ENCODE measurements at places on chromosomes 2 and 18.

GRCh38 chr2:23772684-23773083 lies 154.2 kb downstream of the ATAD2B start:
- no peak for DNase-seq

DNA sequence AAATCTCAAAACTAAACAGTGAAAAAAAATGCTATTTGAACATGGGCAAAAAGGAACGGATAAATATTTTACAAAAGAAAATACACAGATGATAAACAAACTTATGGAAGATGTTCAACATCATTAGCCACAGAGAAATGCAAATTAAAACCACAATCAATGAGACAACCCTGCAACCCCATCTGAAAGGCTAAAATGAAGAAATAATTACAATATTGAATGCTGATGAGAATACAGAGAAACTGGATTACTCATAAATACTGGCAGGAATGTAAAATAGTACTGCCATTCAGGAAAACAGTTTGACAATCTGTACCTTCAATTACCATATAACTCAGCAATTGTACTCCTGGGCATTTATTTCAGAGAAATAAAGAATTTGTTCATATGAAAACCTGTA lies 193.1 kb upstream of the UBE2E3 start:
- no peak for DNase-seq

DNA sequence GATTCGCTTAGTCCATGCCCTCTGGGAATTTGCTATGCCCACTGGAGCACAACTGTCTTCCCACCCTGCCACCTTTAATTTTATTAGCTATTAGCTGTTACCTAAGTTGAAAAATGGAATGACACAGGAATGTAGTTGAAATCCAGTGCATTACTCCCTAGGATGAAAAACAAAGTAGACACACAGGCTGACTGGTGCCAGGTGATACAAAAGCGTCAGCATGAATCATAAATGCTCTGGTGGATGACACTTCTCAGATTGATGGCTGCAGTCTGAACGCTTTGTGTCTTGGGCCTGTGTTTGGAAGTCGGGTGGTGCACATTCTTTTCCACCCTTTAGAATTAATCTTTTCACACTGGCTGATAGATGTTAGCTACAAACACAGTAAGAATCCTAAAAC lies 802.0 kb downstream of the DCC start:
- no peak for DNase-seq

DNA sequence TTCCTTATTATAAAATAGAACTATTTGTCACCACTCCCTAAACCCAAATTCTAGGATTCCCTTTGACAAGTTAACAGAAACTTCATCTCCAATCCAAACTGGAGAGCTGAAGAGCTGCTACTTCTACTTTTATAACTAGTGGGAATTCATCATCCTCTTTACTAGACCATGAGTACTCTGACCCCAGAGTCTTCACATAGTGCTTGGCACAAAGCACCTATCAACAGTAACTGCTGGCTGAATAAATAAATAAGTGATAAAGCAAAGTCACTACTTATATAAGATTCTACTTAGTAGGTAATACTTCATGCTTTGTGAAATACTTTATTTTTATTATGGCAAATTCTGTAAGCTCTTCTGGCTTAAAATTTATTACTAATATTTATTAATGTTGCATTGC lies 49.5 kb downstream of the DARS1 start:
- DNase-seq: no peak

GRCh38 chr18:59354731-59355130 lies 4.3 kb downstream of the LMAN1 start:
- DNase-seq: no peak

- DNase-seq: no peak
These were observed 215.3 kb upstream of the COPS8 start for GRCh38 chr2:236870370-236870769.

GRCh38 chr2:15675456-15676195 lies 84.0 kb downstream of the DDX1 start:
- no peak for DNase-seq

DNA sequence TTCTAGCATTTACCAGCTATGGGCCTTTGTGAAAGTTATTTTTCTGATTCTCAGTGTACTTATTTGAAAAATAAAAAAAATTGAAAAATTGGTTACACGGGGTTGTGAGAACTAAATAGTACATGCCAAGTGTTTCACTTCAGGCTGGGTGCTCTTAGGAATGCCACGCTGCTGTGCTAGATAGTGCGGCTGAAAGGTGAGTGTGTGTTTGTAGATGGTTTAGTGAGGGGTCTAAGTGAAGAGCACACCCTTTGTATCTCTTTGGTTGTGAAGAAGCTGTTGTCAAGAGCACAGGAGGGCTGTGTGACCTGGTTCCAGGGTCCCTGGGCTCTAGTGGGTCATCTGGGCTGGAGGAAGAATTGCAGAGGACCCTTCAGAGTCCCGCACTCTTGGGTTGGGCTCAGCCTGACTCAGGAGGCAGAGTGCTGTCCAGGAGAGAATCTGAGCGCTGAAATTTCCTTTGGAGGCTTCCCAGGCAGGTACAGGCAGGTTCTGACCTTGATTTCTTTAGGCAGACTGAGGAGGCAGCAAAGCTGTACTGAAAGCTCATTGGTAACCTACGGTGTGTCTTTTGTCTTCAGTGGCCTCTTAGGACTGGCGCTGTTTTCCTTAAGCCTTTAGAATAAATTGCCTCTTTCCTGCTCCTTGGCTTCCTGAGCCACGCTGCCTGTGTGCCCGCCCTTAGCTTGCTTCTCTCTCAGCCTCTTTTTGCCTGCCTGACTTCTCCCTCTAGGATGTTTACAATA lies 44.4 kb downstream of the MAP4K4 start:
- DNase-seq: no peak

GRCh38 chr2:162828545-162828944 lies 10.0 kb downstream of the KCNH7 start:
- DNase-seq: no peak

- DNase-seq: no peak
These were observed 72.3 kb downstream of the SPTBN1 start for GRCh38 chr2:54528311-54528955.

- no peak for DNase-seq
These were observed 1176.2 kb downstream of the SUCLG1 start for GRCh38 chr2:83282841-83283240.

DNA sequence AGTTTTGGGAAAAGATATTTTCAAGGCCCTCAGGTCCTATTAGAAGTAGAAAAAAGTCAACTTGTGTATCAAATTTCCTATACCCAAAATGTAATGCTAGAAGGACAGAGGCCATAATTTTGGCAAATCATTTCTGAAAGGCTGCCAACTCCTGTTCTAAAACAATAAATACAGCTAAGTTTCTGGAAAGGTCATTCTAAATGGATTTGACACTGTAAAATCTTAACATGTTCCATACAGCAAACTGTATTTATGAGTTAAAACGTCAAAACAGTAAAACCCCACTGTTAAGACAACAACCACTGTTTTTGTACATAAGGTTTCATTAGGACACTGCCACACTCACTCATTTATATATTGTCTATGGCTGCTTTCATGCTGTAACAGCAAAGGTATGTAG lies 9.7 kb downstream of the FAM98A start:
- no peak for DNase-seq

DNA sequence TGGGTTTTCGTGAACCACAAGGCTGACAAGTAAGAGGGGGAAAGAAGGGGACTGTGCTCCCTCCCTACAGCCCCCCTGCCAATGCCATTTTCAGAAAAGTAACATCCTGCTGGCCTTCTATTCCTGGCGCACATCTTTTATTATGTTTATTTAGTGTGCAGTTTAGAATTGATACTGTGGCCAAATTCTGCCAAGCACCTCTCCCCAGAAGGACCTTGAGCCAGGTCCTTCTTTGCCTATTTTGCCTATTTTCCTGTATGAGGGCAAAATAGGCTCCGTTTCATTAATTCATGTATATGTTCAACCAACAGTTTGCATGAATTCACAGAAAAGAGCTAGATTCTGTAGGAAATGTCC lies 136.0 kb downstream of the MYO3B start:
- DNase-seq: no peak

DNA sequence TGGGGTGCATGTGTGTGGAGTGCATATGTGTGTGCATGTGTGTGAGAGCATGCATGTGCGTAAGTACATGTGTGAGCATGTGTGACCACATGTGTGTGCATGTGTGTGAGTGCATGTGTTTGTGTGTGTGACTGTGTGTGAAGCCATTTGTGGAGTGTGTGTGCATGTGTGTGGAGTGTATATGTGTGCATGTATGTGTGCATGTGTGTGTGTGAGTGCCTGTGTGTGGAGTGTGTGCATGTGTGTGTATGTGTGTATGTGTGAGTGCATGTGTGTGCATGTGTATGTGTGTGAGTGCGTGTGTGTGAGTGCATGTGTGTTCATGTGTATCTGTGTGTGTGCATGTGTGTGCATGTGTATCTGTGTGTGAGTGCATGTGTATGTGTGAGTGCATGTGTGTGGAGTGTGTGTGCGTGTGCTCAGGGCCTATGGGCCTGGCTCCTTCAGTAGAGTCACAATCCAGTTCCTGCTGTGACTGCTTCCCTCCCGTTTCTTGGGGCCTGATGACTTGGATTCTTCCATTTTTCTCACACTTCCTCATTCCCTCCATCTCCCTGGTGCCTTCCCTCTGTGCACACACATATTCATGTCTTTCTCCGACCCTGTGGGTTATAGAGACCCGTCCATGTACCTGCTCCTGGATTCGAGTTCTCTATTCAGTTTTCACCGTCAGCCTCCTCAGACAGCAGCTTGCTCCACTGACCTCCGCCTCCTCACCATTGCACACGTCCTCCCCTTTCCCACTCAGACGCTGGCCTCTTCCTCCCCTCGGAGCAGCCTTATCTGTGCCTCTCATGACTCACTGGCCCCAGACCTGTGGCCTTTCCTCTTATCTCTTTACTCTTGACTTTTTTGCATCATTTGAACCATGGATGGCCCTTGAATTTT lies 25.2 kb downstream of the TOGARAM2 start:
- no peak for DNase-seq

- no peak for DNase-seq
These were observed 142.7 kb upstream of the DOK6 start for GRCh38 chr18:69257861-69258458.

GRCh38 chr2:100017633-100018032 lies 124.8 kb downstream of the AFF3 start:
- DNase-seq: no peak

- no peak for DNase-seq
These were observed 117.8 kb downstream of the ACKR3 start for GRCh38 chr2:236687296-236687965.

DNA sequence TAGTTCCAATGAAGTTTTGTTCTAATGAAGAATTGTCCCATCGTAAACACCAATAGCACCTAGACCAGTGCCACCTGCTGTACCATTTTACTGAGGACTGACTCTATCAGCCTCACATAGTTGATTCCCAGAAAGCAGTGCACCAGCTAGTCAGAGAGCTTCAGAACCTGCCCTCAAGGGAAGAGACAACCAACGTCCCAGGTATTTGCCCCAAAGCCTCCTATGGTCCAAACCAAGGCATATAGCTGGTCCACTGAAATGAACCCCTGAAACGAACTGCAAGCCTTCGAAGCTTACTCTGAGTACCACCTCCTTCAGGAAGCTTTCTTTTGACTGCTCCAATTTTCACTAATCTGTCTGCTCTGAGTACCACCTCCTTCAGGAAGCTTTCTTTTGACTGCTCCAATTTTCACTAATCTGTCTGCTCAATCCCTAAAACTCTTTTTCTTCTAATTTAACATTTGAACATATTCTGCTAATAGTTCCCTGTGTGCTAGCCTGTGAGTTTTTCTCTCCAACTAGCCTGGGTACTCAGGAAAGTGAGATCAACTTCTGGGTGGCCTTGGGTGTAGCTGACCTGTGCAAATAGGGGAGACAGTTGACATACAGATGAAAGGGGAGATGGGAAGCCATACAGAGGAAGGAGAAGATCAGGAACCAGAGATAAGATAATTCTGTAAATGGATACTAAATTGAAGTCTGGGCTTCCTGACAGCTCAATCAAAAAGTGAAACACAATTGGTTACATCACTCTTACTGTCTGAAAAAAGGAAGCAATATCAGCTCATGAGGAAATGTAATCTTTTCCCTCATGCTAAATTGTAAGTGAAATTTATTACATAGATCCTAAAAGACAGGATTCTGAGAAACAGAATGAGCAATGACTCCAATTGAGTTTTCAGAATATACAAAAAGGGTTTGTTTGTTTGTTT lies 33.5 kb upstream of the EML4 start:
- DNase-seq: no peak

GRCh38 chr2:25270061-25270460 lies 71.7 kb downstream of the DNMT3A start:
- DNase-seq: no peak

- no peak for DNase-seq
These were observed 15.9 kb downstream of the KIDINS220 start for GRCh38 chr2:8821276-8822217.

GRCh38 chr2:85601771-85602475 lies 575 bp downstream of the TMEM150A start:
- no peak for DNase-seq

- no peak for DNase-seq
These were observed 417.6 kb downstream of the ZNF521 start for GRCh38 chr18:24934258-24934932.

GRCh38 chr2:18435426-18436037 lies 124.9 kb downstream of the RDH14 start:
- DNase-seq: no peak

GRCh38 chr2:152637251-152637650 lies 80.0 kb downstream of the PRPF40A start:
- no peak for DNase-seq

- DNase-seq: no peak
These were observed 68.3 kb downstream of the KCNF1 start for GRCh38 chr2:10980071-10980470.

DNA sequence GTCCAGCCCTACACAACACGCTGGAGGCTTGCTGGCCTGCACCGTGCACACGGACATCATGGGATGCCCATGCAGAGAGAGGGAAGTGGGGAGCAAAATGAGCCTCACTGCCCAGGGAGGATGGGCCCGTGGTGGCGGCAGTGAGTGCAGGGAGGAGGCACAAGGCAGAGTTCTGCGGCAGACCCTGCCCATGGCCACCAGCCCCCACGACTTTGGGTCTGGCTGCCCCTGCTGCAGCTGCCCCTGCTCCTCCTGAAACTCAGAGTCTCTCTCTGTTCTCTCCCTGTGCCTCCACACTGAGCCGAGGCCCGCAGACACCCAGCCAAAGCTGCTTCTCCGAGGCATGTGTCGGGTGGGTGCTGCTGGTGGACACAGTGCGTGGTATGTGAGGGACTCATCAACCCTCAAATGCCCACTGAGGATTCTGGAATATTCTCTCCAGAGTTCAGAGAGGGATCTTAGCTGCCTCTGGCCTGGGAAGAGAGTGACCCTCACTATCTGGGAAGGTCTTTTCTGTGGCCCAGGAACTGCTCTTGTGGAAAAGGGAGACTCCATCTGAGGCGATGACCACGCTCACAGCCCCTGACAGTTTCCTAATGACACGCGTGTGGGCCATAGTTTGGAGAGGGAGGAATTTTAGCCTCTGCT lies 45.1 kb upstream of the HPCAL1 start:
- DNase-seq: no peak
